Stimulated activated CD8-positive, alpha-beta memory T cell treated with anti-CD3 and anti-CD28 coated beads, Interleukin-4, amount 100 ng/mL, for 1 hour (primary cell): ENCODE measurements at places on chromosomes 16 and 17.

DNA sequence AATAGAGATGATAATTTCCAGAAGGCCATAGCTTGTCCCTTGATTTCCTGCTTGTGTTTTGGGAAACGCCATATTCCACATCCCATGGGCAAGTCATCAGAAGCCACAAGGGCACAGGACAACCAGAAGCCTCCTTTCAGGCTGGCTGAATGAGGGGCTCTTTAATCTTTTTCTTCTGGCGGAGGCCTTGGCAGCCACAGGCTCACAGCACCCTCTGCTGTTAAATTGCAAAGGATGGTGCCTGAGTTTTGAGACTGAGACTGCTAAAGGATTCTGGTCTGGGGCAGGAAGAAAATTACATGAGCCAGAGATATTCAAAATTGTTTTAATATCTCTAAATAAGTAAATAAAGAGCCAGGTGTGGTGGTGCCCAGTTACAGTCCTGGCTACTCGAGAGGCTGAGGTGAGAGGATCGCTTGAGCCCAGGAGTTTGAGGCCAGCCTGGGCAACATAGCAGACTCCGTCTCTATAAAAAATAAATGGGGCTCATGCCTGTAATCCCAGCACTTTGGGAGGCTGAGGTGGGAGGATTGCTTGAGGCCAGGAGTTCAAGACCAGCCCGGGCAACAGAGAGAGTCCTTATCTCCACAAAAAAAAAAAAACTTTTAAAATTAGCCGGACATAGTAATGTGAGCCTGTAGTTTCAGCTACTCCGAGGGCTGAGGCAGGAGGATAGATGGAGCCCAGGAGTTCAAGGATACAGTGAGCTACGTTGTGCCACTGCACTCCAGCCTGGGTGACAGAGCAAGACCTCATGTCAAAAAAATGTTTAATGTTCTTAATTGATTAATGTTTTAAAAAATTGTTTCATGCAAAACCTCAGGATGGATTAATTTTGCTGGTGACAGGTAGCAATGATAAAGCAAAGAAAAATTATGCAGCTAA is 26.3 kb downstream of the AARSD1 start:
- no peak for DNase-seq

DNA sequence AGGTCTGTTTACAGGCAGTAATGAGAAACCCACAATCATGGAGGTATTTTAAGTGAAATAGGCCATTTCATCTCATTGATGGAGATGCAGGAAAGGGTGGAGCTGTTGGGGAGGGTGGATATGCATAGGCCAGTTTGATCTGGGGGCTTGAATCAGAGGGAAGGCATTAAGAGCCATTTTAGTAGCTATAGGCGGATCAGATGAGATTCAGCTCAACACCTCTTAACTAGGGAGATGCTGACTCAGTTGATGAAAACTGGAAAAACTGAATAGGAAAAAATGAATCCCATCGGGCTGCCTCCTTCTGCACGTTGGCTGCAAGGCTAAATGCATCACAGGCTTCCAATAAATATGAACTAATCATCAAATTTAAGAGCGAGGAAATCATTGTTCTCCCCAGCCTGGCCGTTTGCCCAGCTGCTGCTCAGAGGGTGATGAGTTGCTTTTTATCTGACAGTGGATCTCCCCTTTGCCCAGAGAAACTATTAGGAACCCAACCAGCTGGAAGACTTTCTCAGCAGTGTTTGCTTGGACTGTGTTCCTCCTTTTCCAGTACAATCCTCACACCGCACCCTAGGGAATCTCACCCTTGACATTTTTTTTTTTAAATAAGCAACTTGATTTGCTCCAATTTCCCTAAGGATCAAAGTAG is 149.6 kb downstream of the SOX9 start:
- DNase-seq, result no peak

DNA sequence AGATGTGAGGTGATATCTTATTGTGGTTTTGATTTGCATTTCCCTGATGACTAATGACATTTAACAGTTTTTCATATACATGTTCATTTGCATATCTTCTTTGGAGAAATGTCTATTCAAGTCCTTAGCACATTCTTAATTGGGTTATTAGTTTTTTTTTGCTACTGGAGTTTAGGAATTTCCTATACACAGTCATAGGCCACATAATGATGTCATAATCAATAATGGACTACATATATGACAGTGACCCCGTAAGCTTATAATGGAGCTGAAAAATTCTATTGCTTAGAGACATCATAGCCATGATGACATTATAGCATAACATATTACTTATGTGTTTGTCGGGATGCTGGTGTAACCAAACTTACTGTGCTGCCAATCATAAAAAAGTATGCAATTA is 83.7 kb downstream of the ABCA8 start:
- no peak for DNase-seq

DNA sequence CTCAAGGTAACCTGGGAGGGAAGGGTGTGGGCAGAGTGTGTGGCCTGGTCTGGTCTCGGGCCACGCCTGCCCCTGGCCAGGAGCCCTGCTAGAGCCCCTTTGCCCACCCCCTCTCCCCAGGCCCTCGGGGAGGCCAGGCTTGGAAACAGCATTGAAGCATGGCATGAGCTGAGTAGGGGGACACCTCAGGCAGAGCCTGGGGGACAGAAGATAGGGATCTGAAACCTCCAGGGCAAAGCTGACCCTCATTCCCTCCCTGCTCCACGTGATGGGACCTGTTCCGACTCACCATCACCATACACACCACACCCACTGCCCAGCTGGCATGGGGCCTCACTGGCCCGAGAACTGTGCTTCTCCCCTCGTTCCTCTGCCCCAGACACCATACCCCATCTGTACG is 2.5 kb downstream of the RFNG start:
- no peak for DNase-seq

- DNase-seq, result no peak
These were observed 53.0 kb downstream of the VAC14 start for GRCh38 chr16:70747703-70748631.

- no peak for DNase-seq
These were observed 41.1 kb upstream of the CLEC18B start for GRCh38 chr16:74462361-74462760.

GRCh38 chr17:27109346-27109745 is 184.6 kb upstream of the WSB1 start:
- no peak for DNase-seq

DNA sequence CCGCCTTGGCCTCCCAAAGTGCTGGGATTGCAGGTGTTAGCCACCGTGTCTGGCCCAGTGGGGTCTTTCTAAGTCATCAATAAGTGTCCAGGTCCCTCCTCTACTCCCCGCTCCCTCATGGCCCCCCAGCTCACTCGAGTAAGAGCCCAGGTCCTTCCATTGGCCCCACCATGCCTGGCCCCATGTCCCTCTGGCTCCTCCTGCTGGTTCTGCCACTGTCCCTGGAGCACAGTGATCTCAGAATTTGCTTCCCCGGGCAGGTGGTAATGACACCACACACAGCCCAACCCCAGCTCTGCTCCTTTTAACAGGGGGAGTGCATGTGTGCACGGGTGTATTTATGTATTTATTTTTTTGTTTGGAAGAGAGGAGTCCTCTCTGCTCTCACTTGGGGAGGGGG is 19.6 kb downstream of the MGAT5B start:
- DNase-seq, result no peak

GRCh38 chr17:60864708-60865005 is 187.0 kb downstream of the BCAS3 start:
- no peak for DNase-seq

DNA sequence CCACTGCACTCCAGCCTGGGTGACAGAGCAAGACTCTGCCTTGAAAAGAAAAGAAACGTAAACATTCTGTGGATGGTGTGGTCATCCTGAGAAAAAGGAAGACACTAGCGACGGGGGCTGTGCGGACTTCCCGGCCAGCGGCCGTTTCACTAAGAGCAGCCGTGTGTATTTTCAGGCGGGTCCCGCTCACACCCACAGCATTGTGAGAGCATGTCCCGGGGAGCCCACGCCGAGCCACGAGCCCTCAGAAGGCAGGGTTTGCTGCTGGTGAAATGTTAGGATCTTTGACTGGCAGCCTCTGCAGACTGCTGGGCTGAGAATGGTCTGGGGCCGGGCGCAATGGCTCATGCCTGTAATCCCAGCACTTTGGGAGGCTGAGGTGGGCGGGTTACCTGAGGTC is 40.3 kb downstream of the LMF1 start:
- no peak for DNase-seq

- DNase-seq, result no peak
These were observed 3.6 kb downstream of the TEX2 start for GRCh38 chr17:64259426-64259825.

DNA sequence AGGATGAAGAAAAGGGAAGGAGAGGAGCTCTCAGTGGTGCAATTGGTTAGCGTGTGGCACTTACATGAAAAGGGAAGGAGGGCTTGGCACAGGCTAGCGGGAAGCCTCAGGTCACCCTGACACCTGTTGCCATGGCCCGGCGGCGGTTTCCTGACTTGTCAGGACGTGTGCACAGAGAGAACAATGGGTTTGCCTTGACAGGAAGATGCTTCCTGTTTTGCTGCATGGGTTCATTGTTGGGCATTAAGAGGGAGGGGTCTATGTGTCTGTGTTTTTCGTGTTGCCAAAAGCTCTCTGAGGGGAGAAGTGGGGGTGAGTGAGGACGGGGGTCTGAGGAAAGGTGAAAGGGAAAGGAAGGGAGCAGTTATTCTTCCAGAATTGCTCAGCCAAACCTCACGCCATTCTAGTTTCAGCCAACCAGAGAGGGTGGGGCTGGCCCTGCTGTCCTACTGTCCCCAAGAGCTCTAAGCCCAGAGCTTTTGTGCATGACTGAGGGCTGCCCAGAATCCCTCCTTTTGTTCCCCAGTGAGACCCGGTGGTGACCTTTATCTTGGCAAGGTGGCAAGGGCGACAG is 17.1 kb upstream of the CCR7 start:
- no peak for DNase-seq

DNA sequence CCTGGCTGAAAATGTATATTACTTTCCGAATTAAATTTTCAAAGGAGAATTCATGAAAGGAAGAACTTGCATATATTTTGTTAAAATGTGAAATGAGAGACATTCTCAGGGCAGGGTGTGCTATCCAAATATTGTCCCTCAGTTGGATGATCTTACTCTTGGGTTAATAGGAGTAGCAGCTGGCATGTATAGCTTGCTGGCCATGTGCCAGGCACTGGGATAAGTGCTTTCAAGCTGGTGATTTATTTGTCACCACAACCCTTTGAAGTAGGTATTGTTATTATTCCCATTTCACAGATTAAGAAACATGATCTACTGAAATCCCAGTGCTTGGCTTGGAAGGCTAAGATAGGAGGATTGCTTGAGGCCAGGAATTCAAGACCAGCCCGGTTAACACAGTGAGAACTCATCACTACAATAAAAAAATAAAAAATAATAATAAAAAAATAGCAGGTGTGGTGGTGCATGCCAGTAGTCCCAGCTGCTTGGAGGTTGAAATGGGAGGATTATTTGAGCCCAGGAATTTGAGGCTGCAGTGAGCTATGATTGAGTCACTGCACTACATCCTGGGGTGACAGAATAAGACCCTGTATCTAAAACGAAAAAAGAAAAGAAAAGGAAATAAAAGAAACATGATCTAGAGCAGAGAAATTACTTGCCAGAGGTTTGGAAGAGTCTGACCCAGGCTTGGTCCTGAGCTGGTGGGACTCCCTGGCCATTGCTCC is 11.6 kb upstream of the MPHOSPH6 start:
- no peak for DNase-seq

- DNase-seq, result no peak
These were observed 1.0 kb downstream of the BCL7C start for GRCh38 chr16:30892670-30893416.

- DNase-seq, result peak; percentile 39
These were observed 13.4 kb upstream of the TAC4 start for GRCh38 chr17:49861150-49861884.

DNA sequence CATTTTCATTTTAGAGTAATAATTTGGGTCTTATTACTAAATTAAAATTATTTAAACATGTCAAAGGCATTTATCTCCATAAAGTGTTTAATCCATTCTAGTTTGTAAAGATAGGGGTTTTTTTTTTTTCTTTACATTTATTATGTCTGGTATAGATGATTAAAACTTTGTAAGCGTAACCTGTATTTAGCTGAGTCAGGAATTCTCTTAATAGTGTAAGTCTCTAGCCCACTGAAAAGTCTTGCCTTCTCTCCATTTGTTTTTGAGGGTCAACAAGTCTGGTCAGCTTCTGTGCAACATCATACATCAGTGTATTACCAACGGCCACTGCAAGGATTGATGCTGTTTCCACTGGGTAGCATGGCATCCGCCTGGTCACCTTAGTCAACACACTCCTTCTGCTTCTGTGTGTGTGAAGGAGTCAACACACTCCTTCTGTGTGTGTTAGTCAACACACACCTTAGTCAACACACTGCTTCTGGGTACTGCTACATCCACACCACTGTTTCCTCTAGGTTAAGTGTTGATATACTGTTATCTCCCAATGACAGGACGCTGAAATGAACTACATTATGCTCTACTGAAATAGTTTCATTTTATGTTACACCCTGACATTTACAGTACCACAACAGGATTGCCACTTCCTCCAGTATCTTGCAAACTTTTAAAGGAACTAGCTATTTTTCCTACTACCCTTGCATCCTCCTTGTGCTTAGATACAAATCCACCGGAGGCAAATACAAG is 37.3 kb upstream of the VWA3A start:
- no peak for DNase-seq

GRCh38 chr17:55434721-55435120 is 13.1 kb upstream of the MMD start:
- DNase-seq, result no peak

DNA sequence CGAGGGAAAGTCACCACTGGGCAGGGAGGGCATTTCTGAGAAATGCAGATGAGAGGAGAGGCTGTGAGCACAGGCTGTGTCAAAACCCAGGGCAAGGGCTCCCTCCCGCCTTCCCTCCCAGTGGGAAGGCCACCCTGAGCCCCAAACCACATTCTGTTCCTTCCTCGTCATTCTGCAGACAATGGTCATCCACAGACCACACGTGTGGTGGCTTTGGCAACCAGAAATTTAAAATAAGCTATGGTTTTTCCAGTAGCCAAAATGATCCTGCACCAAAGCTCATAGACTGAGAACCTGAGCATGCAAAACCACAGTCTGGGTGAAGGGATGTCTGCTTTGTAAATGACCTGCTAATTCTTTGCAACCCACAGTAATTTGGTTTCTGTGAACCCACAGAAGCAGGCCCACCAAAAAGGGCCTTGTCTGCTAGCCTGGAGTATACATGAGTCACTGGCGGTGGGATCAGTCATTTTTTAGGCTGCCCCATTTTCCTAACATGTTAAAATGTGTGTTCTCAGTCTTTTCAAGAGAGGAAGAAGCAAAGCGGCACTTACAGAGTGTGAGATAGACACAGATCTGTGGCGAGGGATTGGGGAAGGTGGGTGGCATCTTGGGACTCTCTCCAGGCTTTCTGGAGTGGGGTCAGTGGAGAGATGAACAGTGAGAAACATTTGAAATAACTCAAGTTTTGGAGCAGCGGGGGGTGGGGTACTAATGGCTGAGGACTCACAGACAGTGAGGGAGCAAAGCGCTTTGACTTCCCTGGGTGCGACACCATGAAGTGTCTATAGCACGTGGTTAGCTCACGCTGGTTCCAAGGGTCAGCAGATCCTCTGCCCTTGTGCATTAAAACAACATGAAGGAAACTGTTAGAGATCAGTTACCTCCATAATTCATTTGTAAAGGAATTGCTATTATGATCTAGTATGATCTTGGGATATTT is 20.5 kb downstream of the GRB7 start:
- DNase-seq, result no peak
